OCI-M1 (cell line): ENCODE measurements at places on chromosomes 2 and 18.

DNA sequence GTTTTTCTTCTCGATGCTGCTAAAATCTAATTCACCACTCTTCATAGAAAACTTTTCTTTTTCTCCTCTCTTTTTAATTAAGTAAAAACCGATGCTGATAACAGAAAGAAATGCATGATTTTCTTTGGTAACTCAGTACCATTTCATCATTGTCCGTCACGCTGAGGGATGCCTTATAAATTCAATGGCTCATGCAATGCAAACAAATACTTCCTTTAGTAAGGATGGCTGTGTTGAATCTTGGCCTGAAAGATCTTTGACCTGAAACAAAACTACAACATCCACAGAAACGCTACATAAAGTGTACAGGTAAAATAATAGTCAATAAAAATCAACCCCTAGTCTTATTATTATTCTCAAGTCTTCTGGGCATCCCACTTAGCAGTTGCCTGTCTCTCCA lies 261.4 kb downstream of the SLC8A1 start:
- DNase-seq = no peak

DNA sequence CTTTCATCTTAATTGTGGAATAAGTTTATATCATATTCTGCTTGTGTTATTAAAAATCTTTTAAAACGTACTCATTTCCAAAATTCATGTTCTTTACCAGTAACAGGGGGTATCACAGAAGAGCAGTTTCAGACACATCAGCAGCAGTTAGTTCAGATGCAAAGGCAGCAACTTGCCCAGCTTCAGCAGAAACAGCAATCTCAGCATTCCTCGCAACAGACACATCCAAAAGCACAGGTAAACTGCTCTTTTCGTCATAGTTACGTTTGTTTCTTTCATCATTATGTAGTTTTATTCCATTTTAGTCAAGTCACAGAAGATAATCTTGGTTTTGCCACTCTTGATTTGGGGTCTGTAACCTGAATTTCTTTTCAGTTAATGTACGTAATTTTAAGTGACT lies 93.5 kb upstream of the KIF5C start:
- DNase-seq = no peak

- peak; percentile 62 for DNase-seq
Observed at GRCh38 chr2:152627351-152627957, 89.8 kb downstream of the PRPF40A start.

DNA sequence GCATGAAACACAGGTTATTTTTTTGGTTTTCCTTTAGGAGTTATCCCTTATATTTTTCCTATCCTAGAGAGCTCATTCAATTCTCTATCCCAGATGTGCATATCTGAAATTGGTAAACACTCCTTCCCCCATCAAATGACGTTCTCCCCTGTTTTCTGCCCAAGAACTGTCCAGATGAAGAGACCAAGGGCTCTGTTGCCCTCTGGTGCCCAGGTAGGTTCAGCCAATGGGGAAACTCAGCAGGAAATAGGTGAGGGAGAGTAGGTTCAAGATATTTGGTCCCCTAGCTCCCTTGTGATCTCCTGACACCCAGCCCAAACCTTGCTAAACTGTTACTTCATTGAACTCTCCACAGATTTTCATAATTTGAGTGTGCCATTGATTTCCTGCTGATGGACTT lies 14.1 kb upstream of the INO80C start:
- no peak for DNase-seq

DNA sequence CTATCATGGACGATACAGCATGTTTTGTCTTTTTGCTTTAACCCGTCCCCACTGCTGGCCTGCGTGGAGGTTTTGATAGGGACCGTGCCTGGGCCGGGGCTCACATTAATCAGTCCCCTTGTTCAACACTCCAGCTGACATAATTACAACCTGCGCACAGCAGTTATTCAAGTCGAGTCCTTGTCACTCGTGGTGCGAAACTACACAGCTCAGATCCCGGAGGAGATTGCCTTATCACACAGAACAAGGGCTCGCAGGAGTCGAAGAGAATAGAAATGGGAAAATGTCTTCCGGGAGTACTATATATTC lies 304.4 kb downstream of the ZNF407 start:
- no peak for DNase-seq

GRCh38 chr2:72570413-72570812 lies 255.4 kb downstream of the EXOC6B start:
- DNase-seq = no peak

- DNase-seq = no peak
Observed at GRCh38 chr2:237628247-237629187, 1.1 kb downstream of the LRRFIP1 start.

GRCh38 chr2:120863146-120863545 lies 127.5 kb downstream of the GLI2 start:
- no peak for DNase-seq

- DNase-seq = no peak
Observed at GRCh38 chr2:218329027-218329825, 27.4 kb upstream of the CATIP start.

GRCh38 chr2:144274131-144274530 lies 245.8 kb downstream of the ZEB2 start:
- no peak for DNase-seq

- DNase-seq = no peak
Observed at GRCh38 chr2:85737481-85737880, 16.3 kb upstream of the ATOH8 start.

GRCh38 chr2:196125596-196125995 lies 45.8 kb downstream of the STK17B start:
- no peak for DNase-seq

DNA sequence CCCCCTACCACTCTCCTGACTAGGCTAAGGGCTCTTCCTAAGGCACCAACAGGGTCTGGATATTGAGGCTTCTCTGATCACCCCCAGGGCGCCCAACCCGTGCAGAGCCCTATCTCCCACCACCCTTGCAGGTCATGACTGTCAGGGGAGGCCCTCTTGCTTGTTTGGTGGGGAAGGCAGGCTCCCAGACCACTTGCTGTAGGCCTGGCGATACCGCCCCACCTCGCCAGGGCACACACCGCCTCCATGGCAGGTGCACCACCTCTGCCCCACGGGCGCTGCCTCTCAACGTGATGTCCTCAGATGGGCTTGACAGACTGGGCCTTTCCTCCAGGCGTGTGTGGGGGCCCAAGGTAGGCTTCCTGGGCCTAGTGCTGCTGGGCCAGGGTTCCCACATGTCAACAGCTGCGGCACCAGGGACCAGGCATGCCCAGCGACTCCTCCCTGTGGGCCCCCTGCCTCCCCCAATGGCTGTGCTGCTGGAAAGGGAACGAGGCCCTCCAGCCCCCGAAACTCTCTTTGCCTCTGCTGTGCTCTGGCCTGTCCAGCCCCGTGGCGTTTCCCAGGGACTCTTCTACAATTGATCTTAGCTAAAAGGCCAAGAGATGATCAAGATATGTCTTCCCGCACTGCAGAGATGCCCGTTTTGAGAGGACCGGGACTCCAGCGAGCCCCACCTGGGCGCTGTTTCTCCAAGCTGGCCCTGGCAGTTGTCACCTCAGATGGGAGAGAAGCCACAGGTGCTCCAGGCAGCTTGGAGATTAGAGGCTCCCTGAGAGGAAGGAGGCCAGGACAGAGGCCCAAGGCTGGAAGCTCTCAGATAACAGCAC lies 7.5 kb downstream of the NPPC start:
- no peak for DNase-seq

DNA sequence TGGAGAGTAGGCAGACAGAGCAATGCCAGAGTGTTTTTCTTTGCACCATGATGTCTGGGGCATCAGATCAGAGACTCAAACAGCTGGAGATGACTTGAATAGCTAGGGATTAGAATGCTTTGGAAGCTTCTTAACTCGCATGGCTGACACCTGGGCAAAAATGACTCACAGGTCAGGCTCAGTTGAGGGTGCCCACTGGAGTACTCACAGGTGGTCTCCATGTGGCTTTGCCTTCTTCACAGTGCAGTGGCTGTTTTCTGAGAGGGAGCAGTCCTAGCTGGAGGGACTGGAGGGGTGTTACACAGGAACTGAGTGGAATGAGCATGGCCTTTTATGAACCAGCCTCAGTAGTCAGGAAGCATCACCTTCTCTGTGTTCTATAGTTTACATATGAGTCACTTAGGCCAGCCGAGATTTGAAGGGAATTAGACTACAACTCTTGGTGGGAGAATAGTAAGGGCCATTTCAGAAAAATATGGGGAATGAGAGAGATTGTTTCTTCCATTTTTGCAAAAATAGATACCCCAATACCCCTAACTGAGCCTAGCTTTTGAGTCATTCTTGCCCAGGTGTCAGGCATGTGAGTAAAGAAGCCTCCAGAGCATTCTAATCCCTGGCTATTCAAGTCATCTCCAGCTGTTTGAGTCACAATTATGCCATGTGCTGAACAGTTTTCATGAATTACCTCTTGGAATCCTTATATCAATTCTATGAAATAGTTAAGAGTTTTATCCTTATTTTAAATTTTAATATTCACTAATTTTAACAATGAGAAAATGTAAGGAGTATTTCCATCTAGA lies 7.1 kb upstream of the PPP1R1C start:
- DNase-seq = no peak

GRCh38 chr18:63002305-63002704 lies 287.0 kb downstream of the PHLPP1 start:
- no peak for DNase-seq

- no peak for DNase-seq
Observed at GRCh38 chr2:176105730-176106580, 1.1 kb upstream of the HOXD11 start.

GRCh38 chr2:74984947-74985637 lies 26.6 kb downstream of the POLE4 start:
- no peak for DNase-seq

GRCh38 chr2:133296401-133296800 lies 271.9 kb downstream of the NCKAP5 start:
- no peak for DNase-seq

GRCh38 chr2:98663511-98664090 lies 55.2 kb downstream of the UNC50 start:
- peak; percentile 26 for DNase-seq

GRCh38 chr18:66676699-66677098 lies 72.8 kb upstream of the CDH19 start:
- no peak for DNase-seq
